Right atrium auricular region (tissue), 2 donors: ENCODE measurements at places on chromosomes 6 and 20. TPM values are rescaled to one million over a fixed set of nuclear protein-coding genes. Genes with fewer than 3 reads are reported as not detected.

Gene ZC3H12D
- total RNA-seq, result 1.3 TPM

Gene PPP1R16B
- total RNA-seq, result 0.96 TPM

Gene CLVS2
- not detected for total RNA-seq

Gene HSF2
- 37.5 TPM for total RNA-seq

Gene FAM83B
- 19.6 TPM for total RNA-seq

Gene MAFB
- total RNA-seq, result 14.2 TPM

Gene KHDRBS2
- total RNA-seq, result not detected

Gene TEAD3
- total RNA-seq, result 19.3 TPM

Gene TOX2
- total RNA-seq, result 0.63 TPM

Gene EEF1A2
- total RNA-seq, result 886 TPM

Gene ANGPT4
- 0.11 TPM for total RNA-seq

Gene RCAN2
- 96.5 TPM for total RNA-seq

Gene RAET1L
- total RNA-seq, result not detected

Gene TMC2
- not detected for total RNA-seq

Gene RIPPLY2
- total RNA-seq, result not detected

Gene RAB44
- not detected for total RNA-seq

Gene MAS1
- total RNA-seq, result not detected

Gene FKBP1C
- total RNA-seq, result not detected

Gene MAP7
- total RNA-seq, result 1.3 TPM

Gene C20orf204
- total RNA-seq, result 0.35 TPM

Gene BMP2
- total RNA-seq, result 6.9 TPM

Gene TPBG
- 16.7 TPM for total RNA-seq

Gene UTRN
- total RNA-seq, result 57.5 TPM

Gene HLA-DOB
- total RNA-seq, result not detected

Gene SENP6
- 59.8 TPM for total RNA-seq

Gene RIN2
- total RNA-seq, result 33.1 TPM

Gene CLDN20
- total RNA-seq, result not detected

Gene MRPS10
- total RNA-seq, result 52.4 TPM

Gene GDAP1L1
- 1.2 TPM for total RNA-seq

Gene GATA5
- 6.9 TPM for total RNA-seq

Gene FOXQ1
- not detected for total RNA-seq

Gene SAMD5
- total RNA-seq, result 1.4 TPM

Gene SLC25A27
- total RNA-seq, result 6.2 TPM

Gene SLC2A10
- total RNA-seq, result 6.4 TPM

Gene KHDC1
- 4.8 TPM for total RNA-seq

Gene PSMF1
- total RNA-seq, result 88.6 TPM

Gene UBD
- not detected for total RNA-seq

Gene CGA
- not detected for total RNA-seq

Gene MYBL2
- not detected for total RNA-seq

Gene FOXC1
- total RNA-seq, result 23.6 TPM

Gene DDRGK1
- 48.0 TPM for total RNA-seq

Gene SLC17A2
- not detected for total RNA-seq

Gene ERVFRD-1
- total RNA-seq, result not detected

Gene NCR2
- total RNA-seq, result not detected

Gene KCNK17
- total RNA-seq, result 0.98 TPM

Gene SLC22A2
- total RNA-seq, result not detected

Gene DUSP15
- total RNA-seq, result 11.6 TPM

Gene CPNE5
- 47.4 TPM for total RNA-seq

Gene BACH2
- 2.2 TPM for total RNA-seq

Gene SRPK1
- total RNA-seq, result 19.7 TPM

Gene TRDN
- total RNA-seq, result 217 TPM

Gene LY6G6C
- not detected for total RNA-seq

Gene TTBK1
- 0.15 TPM for total RNA-seq

Gene C6orf89
- 59.5 TPM for total RNA-seq
